ENCODE measurements at places on chromosomes 3 and 15. TPM values are rescaled to one million over a fixed set of nuclear protein-coding genes. Genes with fewer than 3 reads are reported as not detected.

DNA sequence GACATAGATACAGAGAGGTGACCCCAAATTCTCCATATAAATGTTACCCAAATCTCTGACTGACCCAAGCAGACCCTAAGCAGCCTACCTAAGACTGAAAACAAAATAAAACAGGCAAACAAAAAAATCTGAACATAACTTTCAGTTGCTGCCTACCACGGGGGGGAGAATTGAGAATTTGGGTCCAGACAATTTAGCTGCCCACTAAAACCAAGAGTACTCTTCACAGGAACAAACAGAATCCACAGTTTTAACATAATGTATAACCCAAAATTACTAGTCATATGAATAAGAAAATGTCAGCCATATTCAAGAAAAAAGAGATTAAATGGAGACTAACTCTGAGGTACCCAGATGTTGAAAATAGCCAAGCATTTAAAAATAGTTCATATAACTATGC lies 44.4 kb downstream of the SRPRB start:
- H3K36me3 ChIP-seq, result no peaks in the 10 kb centered on the region
- DNase-seq, result no peak
- no peaks in the 10 kb centered on the region for H3K4me1 ChIP-seq
- no peak overlapping the region for H3K4me3 ChIP-seq

DNA sequence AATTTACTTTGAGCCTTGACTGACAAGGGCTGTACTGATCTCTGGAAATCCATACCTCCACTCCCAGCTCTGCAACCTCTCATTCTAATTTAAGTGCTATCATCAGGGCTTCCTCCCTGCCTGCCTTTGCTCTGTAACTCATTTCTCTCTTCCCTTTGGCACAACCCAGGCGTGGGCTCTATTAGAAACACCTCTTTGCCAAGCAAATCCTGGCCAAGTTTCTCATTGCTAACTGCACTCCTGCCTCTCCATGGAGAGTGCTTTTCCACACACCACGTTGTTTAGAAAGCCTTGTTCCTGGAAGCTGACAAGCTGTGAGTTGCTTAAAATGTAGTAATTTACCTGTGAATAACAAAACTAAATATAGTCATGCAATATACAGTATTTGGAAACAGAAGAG lies 20.1 kb upstream of the FSTL1 start:
- H3K4me3 ChIP-seq, result peak overlapping the region; percentile 33
- no peaks in the 10 kb centered on the region for H3K27me3 ChIP-seq
- H3K4me1 ChIP-seq, result peaks cover 60% of the 10 kb centered on the region
- peak; percentile 62 for DNase-seq
- H3K36me3 ChIP-seq, result no peaks in the 10 kb centered on the region

- no peak overlapping the region for H3K27ac ChIP-seq
- no peaks in the 10 kb centered on the region for H3K36me3 ChIP-seq
- no peak overlapping the region for H3K4me3 ChIP-seq
Observed at GRCh38 chr3:123464211-123464610, 15.3 kb upstream of the ADCY5 start.

DNA sequence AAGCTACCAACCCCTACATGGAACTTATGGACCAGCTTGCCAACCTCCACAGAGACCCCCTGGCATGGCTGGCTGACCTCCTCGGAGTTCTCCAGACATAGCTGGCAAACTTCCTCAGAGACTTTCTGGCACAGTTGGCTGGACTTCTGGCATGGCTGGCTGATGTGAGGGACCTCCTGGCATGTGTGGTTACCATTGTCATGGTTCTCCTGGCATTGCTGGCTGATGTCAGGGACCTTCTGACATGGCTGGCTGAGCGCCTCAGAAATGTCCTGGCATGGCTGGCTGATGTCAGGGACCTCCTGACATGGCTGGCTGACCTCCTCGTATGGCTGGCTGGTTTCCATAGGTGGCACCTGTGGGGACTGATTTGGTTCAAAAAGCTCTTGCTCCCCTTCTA lies 17.5 kb downstream of the MAP1A start:
- DNase-seq, result no peak
- no peaks in the 10 kb centered on the region for H3K27me3 ChIP-seq
- H3K4me1 ChIP-seq, result peaks cover 12% of the 10 kb centered on the region
- no peak overlapping the region for H3K4me3 ChIP-seq
- no peaks in the 10 kb centered on the region for H3K36me3 ChIP-seq
- no peak overlapping the region for H3K27ac ChIP-seq

- H3K27me3 ChIP-seq, result no peaks in the 10 kb centered on the region
- H3K27ac ChIP-seq, result no peak overlapping the region
- H3K4me1 ChIP-seq, result no peaks in the 10 kb centered on the region
- peak; percentile 52 for DNase-seq
Observed at GRCh38 chr15:57640930-57641682, 49.4 kb downstream of the MYZAP start.

Gene TRANK1
- total RNA-seq, result 10.3 TPM

All from GM23248 (cell line).